ENCODE measurements at places on chromosomes 6 and 20.

DNA sequence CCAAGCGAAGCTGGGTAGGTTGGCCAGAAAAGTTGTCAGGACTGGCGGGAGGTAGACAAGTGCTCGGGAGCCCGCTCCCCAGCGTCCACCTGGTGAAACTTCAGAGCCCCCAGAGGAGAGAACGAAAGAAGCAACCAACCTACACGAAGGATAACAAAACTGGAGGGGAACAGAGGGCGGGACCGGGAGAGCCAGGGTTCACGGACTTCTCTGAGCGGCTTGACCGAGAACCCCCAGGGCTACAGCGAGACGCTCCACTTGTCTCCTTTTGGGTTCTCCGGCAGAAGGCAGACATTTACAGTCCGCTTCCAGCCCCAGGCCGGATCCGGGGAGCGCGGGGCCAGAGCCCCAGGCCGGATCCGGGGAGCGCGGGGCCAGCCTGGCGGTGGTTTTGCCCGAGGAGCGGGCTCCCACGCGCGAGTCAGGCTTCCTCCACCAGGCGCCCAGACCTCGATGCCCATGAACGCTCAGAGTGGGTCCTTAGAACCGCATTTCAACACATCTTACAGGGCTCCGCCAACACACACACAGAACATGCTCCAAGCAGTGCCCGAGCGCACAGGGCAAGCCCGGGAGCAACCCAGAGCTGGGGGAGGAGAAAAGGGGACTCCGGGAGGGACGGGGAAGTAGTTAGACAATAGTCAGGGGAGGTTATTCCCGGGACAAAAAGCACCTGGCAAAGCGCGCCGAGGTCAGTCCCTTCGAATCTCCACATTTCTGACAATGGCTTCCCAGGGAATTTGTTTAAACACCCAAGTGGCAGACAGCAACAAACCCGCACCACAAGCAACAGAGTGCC lies 1.1 kb downstream of the PTPRK start:
- peak; percentile 43 for DNase-seq

DNA sequence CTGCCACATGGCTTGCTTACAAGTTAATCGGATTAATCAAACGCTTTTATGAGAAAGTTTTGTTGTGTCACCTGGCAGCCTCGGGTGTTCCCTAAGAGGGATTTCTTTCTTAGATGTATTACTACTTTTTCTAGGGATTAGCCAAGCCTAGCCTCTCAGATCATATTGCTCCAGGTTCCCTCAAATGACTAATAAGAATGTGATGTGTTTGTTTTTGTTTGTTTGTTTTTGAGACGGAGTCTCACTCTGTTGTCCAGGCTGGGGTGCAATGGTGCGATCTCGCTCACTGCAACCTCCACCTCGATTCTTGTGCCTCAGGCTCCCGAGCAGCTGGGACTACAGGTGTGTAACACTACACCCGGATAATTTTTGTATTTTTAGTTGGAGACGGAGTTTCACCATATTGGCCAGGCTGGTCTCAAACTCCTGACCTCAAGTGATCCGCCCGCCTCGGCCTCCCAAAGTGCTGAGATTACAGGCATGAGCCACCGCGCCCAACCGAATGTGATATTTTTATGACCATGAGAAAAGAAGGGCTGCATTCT lies 977 bp downstream of the HMGN4 start:
- DNase-seq: no peak

- DNase-seq: no peak
Measured at GRCh38 chr6:116564921-116565872, 6.1 kb upstream of the RWDD1 start.

DNA sequence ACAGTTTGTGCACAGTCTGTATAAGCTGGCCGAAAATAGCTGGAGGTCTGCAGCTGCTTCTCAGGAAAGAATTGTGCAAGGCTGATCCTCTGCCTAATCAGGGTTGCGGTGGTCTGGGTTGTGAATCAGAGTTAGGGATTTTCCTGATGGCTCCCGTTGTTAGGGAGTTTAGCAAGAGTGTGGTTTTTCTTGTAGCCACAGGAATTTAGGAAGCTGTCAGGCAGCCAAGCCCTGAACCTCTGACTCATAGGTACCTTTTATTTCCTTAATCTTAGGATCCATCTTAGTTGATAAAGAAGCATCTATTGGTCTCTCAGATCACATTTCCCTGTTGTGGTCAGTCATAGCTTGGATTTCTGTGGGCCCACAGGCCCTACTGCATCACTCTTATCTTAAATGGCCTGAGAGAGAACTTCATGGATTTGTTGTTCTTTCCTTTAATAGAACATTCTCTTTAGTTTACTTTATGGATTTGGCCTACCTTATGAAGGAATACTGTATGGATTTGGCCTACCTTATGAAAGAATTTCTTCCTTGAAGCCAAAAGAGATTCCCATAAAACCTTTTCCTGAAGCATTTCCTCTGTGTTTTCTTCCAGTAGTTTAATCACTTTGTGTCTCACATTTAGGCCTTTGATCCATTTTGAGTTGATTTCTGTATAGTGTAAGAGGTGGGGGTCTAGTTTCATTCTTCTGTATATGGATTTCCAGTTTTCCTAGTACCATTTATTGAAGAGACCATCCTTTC lies 10.3 kb downstream of the KIF25 start:
- DNase-seq: no peak

- no peak for DNase-seq
Measured at GRCh38 chr6:32196682-32197616, 4.5 kb upstream of the GPSM3 start.

DNA sequence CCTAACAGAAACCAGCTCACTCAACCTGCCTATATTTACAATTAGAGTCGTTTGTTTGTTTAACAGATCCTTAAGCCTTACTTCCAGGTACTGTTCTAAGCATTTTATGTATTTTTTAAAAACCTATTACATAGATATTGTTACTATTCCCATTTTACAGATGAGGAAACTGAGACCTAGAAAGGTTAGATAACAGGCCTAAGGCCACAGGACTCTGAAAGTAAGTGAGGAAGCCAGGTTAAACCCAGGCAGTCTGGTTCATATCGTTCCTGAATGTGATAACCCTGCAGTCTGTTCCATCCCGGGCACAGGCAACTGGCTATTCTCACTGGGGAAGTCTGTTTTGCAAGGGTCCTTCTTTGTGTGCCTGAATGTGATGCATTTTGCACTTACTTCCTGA lies 322.2 kb downstream of the FARS2 start:
- no peak for DNase-seq

- no peak for DNase-seq
Measured at GRCh38 chr6:23533311-23533710, 592.7 kb upstream of the NRSN1 start.

DNA sequence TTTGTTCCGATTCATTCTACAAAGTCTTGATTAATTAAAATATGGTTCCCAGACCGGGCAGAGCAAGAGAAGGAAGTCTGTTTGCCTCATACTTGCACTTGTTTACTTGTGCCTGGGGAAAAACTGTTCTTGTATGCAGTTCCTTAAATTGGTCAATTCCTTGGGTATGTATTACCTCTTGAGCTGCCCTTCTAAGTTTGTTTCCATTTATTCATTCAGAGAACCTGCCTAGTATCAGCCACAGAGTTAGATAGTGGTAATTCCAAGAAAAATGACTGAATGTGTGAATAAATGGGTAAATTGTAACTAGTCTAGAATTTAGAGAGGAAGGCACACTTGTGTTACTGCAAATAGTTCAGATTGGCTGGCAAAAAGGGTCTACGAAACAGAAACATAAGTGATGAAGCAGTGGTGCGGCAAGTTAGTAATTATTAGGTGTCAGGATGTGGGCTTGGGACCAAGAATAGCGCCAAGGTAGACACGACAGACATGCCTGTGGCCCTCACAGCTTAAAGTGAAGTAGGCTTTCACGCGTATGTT lies 525 bp upstream of the MAK start:
- no peak for DNase-seq

GRCh38 chr20:23147647-23147963 lies 61.5 kb upstream of the CD93 start:
- no peak for DNase-seq

- DNase-seq: no peak
Measured at GRCh38 chr6:37041521-37041920, 36.1 kb downstream of the FGD2 start.

- no peak for DNase-seq
Measured at GRCh38 chr6:80186082-80186481, 79.6 kb downstream of the BCKDHB start.

DNA sequence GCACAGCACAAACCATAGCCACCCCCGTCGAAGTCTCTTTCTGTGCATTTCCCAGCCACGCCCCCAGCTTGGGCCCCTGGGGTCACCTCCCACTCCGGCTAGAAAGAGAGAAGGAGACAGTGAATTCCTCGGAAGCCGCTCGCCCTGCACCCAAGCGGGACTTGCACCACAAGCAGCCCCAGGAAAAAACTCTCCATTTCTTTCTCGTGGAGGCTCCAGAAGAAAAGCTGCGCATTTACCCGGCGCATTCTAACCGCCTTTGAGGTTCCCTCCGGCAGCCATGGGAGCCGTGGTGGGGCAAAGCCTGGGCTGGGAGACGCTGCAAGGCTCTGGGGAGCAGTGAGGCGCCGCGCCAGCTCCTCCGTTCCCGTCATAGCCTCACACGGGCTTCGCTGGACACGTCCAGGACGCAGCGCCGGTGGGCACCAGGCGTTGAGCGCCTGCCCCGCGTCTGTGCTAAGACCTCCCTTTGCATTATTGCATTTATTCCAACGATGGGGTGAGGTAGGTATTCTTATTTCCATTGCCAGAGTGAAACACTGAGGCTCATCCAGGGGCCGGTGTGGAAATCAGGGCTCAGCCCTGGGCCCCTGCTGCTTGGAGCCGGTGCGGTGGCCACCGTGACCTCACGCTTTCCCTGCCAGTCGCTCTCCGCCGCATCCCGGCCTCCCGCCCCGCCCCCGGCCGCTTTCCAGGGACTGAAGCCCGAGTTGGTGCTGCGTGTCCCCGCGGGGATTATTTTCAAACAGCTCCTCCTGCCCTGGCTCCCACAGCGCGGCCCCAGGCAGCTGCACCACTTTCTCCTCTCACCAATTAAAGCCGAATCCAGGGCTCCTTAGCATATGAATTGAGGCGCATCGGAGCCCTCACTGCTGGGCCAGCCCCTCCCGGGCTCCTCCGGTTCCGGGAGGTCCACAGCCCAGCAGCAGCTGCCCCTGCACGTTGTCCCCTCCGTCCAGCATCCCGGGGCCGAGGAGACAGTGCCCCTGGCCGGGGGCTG lies 148.3 kb upstream of the AFDN start:
- no peak for DNase-seq

DNA sequence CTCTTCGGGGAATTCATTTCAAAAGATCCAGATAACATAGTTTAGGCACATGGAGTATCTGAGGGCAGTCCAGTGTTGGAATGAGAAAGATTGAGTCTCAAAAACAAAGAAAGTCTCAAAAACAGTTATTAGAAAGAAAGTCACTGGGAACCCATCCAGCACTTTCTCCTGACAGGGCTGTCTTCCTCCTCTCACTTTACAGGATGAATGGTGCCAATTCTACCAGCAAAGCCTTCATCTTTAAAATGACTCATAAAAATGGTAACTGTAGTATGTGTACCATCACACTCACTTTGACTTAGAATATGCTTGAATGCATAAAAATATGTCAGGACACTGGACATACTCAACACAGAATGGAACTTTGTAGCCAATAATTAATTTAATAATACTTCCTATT lies 71.3 kb downstream of the SLC22A3 start:
- DNase-seq: no peak

GRCh38 chr6:54192993-54193392 lies 81.8 kb downstream of the MLIP start:
- DNase-seq: no peak

DNA sequence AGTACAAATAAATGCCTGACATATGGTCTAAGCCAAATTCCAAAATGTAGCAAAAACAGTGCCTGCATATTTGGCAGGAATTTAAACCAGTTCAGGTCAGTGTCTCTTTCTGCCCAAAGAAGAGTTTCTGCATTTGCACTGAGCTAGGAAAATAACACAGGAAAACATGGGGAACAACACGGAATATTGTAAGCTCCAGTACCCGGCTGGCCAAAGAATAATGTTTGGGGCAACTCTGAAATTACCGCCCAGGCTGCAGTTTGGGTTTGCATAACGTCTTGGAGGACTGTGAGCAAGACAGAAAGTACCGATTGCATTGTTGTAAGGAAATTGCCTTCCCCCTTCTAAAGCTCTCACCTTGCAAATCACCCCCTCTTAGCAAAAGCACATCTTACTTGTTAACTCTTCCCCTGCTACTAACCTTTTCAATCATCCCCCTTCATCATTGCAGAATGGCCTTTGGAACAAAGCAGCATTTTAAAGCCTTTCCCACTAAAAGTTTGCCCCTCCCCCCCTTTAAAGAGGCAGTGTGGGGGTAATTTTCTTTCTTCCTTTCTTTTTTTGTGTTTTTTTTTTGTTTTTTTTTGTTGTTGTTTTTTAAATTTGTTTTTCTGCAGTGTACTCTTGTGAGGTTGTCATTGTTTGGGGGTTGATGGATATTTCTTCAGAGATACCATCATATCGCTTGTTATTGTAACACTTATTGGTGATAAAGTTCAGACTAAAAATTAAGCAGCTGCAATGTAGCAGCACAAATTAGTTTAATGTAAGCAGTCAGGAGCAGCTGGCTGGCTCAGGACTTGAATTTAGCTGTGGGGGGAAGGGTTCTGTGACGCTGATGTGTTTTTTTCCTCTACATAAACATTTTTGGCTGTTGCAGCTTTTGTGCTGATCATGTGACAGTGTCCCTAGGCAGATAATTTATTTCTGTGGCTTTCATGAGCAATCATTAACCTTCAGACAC lies 100.0 kb upstream of the CITED2 start:
- no peak for DNase-seq

- no peak for DNase-seq
Measured at GRCh38 chr20:38698541-38698940, 25.7 kb upstream of the SLC32A1 start.

GRCh38 chr6:76057469-76057868 lies 15.0 kb downstream of the IMPG1 start:
- no peak for DNase-seq

GRCh38 chr6:151284548-151285017 lies 44.8 kb downstream of the AKAP12 start:
- no peak for DNase-seq

GRCh38 chr6:34855463-34855862 lies 32.4 kb downstream of the TAF11 start:
- DNase-seq: no peak

- no peak for DNase-seq
Measured at GRCh38 chr6:17001188-17001587, 100.7 kb upstream of the STMND1 start.

DNA sequence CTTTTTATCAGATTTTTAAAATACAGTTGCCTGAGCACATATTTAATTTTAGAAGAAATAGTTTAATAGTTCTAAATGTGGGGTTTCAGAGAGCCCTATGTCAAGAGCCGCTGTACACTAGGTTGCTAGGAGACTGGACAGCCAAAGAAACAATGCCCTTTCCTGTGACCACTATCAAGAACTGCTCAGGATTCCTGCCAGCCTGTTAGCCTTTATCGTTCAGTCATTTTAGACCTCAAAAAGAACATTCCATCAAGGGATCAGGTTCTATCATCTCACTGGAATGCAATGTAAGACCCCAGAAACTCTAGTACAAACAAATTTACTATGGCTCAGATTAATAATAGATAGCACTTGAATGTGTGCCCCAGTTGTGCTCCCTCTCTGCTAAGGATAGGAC lies 181.2 kb upstream of the CCN2 start:
- no peak for DNase-seq
